ENCODE measurements at places on chromosomes 5 and 9.
A peak's percentile ranks its signal among the peaks of the same experiment; 100 is the strongest.

DNA sequence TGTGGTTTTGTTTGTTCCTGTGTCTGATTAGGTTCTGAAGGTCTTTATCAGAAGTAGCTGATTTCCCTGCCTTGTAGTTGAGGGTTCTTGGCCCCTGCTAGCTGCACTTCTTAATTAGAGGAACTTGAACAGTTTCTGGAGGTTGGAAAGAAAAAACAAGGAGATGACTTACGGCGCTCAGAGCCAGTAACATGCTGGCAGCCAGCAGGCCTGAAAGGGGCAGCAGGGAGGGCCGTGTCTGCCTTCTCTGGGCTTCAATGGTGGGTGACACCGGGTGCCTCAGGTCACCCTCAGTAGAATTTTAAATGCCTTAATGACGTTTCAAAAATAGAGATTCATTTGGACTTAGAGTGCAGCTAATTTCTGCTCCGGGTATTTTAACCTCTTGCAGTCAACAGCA lies 15.8 kb downstream of the UBE2QL1 start:
- no peak for DNase-seq

DNA sequence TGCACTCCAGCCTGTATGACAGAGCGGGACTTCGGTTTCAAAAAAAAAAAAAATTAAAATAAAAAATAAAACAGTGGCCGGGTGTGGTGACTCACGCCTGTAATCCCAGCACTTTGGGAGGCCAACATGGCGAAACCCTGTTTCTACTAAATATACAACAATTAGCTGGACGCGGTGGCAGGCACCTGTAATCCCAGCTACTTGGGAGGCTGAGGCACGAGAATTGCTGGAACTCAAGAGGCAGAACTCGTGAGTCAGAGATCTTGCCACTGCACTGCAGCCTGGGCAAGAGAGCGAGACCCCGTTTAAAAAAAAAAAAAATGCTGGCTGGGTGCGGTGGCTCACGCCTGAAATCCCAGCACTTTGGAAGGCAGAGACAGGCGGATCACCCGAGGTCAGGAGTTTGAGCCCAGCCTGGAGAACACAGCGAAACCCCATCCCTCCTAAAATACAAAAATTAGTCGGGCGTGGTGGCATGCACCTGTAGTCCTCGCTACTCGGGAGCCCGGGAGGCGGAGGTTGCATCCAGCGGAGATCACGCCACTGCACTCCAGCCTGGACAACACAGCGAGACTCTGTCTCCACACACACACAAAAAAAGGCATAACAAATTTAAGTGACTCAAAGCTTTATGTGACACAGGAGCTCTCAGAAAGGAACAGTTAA lies 1.5 kb upstream of the NPM1 start:
- no peak for DNase-seq

DNA sequence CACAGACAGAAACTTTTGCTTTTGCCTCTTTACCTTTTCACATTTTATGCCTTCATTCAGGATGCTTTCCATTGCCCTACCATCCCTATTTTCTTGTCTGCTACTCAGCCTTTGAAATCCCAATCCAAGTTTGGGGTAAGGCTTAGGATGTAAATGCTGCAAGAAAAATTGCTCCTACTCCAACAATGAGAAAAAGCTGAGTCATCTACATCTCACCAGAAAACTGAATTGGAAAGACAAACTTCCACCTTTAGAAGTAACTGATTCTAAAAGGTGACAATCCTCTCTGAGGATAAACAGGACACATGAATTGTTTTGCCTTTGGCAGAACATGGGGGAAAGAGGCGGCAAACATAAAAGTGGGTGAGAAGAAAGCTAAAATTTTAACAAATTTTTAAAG lies 295.6 kb downstream of the NR2F1-AS1 start:
- no peak for DNase-seq

DNA sequence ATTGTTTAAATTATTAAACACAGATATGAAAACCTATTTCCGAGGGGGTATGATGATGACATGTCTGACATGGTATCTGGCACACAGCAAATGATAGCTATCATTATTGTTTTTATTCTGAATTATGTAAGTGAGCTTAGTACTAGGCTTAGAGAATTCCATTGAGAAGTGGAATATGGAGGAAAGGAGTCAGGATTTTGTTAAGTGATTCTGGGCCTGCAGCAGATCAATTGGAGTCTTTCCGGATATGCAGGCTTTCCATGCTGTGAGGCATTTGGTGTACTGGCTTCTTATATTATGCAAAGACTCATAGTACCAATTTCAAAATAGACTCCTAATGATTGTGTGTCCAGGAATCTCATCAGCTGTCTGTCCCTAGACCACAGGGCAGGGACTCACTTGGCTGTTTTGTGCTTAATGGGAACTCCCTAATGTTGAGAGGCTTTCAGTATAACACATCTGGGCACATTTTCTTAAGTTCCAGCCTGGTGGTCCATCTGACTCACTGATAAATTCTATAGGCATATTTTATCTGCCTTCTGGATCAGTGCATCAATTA lies 180.0 kb upstream of the KLF9 start:
- DNase-seq: no peak

DNA sequence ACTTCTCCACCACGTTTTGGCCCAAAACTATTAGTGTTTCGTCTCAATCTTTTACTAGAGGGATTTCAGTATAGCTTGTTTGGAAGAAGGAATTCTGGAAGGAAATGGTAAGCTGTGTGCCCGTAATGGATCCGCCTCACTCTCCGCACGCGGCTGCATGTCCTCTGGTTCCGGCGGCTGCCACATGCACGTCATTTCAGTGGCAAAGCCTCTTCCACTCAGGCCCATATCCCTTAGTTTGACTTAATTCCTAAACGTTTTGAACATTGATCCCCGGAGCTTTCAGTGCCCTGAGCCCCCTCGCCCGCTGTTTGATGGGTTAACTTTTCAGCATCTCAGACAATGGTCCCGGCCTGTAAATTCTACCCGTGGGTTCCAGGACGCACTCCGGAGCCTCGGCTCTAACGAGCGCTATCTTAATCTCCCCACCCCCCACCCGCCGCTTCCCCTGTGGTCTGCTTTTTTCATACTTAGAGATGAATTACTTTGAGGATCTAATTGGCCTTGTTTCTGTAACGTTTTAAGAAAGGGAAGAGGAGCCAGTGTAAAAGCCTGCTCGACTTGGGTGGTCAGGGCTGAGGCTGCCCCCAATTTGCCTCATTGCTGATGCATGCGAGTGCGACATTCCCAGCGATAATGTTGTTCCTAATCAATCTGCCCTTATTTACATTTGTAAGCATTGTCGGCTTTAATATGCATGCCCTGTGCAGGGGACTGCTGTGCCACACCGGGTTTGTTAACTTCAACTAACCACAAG lies 4.6 kb downstream of the PTCH1 start:
- no peak for DNase-seq

- no peak for DNase-seq
These were observed 13.4 kb upstream of the CCDC112 start for GRCh38 chr5:115309751-115310370.

GRCh38 chr5:41935544-41935943 lies 10.5 kb downstream of the FBXO4 start:
- no peak for DNase-seq

DNA sequence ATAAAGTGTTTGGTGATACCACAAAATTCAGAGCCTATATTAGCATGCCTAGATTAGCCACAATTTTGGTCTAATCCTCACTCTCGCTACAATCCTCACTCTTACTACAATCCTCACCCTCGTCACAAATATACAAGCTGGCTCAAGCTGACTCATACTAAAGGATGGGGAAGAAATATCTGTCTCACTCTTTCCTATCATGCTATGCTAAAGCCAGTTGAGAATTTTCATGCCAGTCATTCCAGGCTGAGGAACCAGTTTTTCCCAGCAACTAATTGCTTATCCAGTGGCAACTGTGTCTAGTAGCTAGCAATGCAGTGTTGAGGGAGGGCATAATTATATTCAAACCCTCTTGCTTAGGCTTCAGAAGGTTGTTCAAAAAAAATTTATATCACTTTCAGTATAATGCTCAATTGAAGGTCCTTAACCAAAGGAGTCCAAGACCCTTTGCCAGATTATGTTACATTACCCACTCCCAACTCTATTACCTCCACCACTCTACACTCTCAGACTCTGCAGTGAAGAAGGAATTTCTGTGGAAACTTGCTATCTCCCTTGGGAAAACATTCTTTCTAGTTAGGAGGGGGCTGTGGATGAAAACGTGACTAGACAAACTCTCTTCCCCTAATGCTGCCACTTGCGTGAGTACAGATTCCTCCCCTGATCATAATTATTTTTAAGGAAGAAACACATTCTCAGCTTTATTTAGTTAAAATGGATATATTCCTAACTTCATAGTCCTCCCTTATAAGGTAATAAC lies 810.3 kb upstream of the ACO1 start:
- no peak for DNase-seq

DNA sequence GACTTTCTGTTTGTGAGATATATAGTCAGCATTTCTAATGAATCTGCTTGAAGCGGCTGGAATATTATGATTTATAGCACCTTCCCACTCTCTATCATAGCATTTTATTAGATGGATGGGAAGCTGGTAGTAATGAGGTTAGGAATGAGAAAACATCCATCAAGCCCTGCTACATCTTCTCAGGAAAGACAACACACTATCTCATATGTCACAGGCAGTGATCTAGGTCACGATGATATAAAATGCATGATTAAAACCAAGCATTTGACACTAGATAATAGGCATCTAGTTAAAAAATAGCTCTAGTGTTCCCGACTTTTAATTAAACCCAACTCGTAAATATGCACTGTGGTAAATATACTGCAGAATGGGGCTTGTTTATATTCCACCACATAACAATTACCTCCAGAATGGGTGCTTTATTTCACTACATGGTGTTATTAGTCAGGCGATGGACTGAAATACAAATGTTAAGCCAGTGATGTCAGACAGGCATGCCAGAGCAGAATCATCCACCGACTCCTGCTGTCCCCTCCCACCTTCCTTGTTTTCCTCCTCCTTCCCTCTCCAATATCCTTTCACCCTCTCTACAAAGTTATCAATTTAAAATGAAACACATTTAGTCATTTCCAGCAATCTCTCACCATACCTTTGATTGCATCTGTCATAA lies 286.8 kb downstream of the SPATA31D1 start:
- no peak for DNase-seq

GRCh38 chr5:126720369-126720768 lies 56.6 kb upstream of the LMNB1 start:
- DNase-seq: no peak

DNA sequence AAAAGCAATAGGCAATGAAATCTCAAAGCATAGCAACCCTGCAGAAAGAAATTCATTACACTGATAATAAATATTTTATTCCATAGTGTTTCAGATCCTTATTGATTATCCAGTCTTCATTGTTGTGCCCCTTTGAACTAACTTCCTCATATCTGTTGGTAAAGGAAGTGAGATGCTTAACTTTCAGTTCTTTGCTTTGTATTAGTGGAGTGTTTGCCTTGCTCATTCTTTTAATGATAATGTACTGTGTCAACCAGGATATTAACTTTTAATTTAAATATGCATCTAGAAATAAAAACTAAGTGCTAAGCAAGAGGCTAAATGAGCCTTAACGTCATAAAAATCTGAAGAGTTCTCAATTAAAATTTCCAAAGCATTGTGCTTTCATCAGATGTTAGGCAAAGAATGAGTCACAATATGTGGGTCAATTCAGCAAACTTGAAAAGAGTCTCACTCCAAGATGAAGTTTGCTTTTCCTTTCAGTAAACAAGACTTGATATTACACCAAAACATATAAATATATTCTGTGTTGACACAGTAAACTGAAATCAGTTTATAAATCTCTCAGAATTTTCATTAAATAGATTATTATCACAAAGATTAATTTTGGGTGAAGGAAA lies 105.9 kb downstream of the GIN1 start:
- DNase-seq: no peak

DNA sequence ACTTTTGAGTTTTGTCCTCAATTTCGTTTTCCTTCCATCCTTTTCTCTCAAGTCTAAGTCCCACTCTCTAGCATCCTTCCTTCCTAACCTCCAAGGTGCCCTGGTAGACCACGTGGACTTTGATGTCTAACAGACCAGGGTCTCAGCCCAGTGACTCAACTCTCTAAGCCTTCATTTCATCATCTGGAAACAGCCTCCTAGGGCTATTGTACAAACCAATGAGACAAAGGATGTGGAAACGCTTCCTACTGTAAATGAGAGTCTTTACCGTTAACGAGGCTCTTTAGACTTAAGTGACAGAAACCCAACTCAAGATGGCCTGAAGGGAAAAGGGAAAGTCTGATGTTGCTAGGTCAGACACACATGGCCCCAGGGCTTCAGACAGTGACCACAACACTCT lies 49.2 kb upstream of the CPLX2 start:
- no peak for DNase-seq

GRCh38 chr5:15571618-15572017 lies 71.6 kb downstream of the FBXL7 start:
- DNase-seq: no peak

DNA sequence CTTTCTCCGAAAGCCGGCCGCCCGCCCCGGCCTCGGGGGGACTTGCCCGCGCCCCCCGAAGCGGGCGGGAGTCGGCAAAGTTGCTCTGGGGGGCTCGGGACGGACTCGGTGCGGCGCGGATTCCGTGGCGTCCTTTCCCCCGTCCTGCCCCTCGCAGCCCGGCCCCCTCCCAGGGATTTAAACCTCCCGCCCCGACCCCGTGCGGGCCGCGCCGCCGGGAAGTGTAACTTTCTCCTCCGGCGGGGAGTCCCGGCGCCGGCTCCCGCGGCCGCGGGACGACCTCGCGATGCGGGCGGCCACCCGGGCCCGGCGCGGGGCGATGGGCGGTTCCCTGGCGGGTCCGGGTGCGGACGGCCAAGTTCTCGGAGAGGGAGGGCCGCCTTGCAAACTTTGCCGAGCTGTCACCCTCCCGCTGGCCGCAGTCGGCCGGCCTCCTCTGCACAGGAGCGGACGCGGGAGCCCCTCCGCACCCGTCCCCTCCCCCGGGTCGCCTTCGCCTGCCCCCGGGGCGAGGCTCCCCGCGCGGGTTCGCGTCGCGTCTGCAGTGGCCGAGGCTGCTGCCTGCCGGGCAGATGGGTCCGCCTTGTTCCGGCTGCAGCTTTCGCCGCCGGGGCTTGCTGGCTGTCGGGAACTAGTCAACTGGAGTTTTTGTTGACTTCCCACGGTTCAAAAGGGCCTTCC lies 732 bp downstream of the PBX3 start:
- DNase-seq: peak; percentile 18

DNA sequence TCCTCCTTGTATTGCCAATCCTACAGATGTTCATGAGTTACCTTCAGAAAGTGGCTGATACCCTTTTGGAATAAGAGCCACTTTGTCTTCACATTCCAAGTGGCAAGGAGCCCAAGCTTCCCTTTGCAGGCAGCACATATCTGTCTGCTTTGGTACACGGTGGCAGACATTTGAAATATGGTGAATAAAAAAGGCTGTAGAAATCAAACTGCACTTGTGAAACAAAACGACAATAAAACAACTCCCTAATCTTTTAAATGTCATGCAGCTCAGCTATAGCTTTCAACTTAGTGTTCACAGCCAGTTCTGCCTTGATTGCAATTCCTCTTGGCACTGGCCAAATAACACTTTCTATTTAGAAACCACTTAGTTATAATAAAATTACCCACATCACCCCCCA lies 35.0 kb upstream of the DMAC1 start:
- DNase-seq: no peak

GRCh38 chr5:155459889-155460500 lies 446.4 kb downstream of the KIF4B start:
- DNase-seq: no peak

- no peak for DNase-seq
These were observed 1.1 kb upstream of the NADK2 start for GRCh38 chr5:36242534-36243485.

GRCh38 chr5:9505225-9505624 lies 40.6 kb downstream of the SEMA5A start:
- DNase-seq: no peak
